Frontal cortex (tissue), 4 donors: ENCODE measurements at places on chromosomes 12 and 14.

DNA sequence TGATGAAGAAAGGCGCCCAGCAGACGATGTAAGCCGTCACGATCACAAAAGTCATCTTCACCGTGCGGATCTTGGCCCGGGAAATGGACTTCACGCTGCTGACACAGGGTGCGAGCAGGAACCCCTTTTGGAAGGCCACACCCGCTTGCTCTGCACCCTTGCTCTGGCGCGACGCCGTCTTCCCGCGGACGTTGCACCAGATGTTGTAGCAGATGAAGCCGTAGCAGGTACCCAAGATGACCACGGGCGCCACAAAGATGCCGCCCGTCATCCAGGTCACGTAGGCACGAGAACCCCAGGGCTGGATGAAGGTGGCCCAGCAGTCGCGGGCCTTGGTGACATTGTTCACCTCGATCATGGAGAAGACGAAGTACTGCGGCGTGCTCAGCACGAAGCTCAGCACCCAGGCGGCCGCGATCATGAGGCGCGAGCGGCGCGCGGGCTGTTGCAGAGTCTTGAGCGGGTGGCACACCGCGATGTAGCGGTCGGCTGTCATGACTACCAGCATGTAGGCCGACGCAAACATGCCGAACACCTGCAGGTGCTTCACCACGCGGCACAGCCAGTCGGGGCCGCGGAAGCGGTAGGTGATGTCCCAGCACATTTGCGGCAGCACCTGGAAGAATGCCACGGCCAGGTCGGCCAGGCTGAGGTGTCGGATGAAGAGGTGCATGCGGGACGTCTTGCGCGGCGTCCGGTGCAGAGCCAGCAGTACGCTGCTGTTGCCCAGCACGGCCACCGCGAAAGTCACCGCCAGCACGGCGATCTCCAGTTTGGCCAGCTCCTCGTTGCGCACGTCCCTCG lies 890 bp downstream of the AVPR1A start:
- DNase-seq: no peak

DNA sequence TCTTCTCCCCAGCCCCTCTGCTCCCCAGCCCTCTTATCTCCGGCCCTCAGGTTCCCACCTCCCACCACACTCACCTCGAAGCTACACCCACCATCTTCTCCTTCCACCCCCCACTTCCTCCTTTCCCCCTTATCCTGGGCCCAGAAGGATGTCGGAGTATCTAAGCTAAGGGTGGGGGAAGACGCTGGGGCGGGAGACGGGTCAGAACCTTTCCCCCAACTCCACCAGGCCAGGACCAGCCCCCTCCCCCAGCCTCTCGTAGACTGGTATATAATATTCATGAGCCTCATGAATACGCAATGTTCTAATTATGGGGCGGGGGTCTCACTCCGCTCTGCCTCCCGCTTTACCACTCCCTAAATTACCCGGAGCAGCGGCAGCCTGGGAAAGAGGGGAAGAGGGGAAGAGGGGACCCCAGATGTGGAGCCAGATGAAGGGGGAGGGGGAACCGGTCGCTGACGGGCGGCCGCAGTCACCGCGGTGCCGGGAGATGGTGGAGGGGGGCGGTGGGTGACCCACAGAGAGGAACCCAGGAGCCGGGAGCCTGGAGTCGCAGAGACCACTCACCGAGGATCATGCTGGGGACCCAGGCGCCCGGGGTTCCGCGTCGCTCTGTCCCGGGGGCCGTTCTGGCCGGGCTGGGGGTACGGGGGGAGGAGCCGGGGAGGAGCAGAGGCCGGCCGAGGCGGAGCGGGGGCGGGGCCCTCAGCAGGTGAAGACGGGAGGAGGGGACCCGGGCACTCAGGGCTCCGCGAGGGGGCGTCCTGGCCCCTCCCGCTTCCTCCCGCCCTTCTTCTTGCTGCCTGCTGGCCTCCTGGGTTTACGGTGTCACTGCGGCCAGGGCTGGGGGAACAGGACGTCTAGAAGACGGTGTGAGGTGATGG lies 6.4 kb upstream of the ZNF385A start:
- DNase-seq: no peak

DNA sequence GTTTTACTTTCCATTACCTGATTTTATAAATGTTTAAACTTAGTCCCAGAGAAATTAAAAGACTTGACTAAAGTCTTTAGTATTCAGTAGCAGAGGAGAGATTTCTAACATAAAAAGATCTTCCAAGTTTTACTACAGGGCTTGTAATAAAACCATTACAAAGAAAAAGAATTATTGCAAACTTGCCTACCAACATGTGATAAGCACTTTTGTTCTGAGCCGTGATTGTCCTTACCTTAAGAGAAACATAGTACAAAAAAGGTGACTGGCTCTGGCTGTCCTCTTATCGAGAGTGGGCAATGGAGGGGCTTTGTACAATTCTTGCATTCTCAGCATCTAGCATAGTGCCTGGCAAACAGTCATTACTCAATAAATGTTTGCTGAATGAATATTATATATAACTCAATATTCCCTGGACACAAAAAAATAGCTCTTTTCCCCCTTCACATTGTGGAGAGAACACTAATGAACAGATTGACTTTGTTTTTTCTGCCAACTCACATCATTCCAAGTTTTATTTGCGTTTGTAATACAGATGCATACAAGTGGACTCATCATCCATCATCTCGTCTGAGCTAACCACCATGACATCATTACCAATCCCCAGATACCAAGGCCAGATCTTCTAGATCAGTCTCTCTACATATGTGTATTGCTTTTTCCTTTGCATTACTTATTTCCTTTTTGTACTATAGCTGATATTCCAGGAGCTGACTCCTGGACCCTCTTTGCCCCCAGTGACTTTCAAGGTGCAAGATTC lies 192.8 kb upstream of the EEA1 start:
- no peak for DNase-seq

DNA sequence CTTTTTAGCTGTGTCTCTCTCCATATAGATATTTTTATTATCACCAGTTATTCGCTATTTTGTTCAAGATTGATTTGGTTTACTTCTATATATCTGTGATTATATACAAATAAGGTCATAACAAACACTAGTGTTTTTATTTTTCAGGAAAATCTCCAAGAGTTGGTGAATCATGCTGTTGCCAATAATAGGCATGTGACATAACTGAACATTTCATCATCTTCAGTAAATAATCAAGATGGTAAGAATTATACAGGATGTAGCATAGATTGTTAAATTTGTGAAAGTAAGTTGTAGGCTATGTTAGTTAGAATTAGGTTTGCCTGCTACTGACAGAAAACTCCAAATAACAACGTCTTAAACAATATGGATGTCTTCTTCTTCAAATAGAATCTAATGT lies 240.9 kb upstream of the PDE3A start:
- no peak for DNase-seq

DNA sequence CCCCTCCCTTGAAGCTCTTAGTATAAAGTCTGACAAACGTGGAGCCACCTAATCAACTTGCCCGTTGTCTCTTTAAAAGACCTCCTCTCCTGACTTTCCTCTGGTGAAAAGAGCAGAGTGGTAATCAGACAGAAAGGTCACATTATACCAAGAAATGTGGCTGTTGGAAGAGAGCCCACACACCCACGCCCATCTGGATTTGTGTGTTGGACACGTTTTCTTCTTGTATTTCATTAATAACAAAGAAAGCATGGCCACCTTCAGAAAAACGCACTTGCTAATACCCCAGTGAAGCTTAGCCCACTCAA lies 41.3 kb downstream of the CCDC60 start:
- DNase-seq: no peak

DNA sequence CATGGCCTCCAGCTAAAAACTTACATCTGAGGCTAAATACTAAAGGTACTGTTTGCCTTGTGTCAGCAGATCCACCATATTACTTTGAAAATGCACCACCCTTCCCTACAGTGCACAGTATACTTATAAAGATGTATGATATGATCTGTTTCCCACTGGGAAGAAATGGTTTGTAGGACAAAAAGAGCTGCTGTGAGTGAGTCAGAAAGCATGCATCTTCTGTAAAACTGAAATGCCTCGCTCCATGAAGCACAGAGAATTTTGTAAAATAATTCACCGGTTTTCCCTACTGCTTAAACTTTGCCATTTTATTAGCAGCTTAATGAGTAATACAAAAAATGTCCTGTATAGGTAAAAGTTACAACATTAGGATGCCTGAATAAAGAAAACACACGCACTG lies 68.8 kb downstream of the MDGA2 start:
- no peak for DNase-seq

DNA sequence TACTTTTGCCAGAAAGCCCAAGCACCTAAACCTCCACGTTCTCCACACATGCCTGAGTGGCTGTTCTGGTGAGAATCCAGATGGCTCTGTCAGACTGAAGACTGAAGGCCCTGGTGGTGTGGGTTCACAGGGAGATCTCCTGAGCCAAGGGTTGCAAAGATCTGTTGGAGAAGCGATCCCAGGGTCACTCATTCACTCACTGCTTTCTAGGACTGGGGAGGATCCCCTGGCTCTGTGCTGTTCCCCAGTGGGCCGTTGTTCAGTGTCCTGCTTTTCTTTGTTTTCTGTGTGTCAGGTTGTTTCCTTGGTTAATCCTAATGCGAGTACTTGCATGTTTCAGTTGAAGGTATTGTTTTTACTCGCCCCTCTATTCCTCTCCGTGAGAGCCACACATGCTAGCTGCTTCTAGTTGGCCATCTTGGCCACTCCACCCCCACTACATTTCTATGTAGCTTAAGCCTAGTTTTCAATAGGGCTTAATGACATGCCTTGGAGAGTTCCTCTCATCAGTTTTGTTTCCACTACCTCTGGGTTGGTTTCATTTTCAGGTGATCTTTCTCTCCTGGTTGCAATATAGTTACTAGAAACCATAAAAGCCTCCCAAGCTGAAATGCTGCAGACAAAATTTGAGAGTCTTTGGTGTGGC lies 144.5 kb upstream of the SLC38A2 start:
- no peak for DNase-seq
